ENCODE measurements at places on chromosomes 13 and 19.

DNA sequence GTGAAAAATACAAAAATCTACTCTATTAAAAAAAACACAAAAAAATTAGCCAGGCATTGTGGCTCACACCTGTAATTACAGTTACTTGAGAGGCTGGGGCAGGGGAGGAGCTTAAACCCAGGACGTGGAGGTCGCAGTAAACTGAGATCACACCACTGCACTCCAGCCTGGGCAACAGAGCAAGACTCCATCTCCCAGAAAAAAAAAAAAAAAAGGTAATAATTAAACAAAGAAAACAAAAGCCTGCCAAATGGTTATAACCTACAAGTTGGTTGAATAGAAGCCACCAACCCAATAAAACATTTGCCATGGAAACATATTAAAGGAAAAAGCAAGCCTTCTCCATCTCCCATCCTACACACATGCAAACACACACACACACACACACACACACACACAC is 255.2 kb downstream of the ITGBL1 start:
- no peaks in the 10 kb centered on the region for H3K4me1 ChIP-seq
- H3K36me3 ChIP-seq = no peaks in the 10 kb centered on the region
- no peak overlapping the region for H3K4me3 ChIP-seq
- no peak for DNase-seq
- peaks cover 4% of the 10 kb centered on the region for H3K27me3 ChIP-seq

- H3K4me1 ChIP-seq = no peaks in the 10 kb centered on the region
- no peaks in the 10 kb centered on the region for H3K36me3 ChIP-seq
- H3K4me3 ChIP-seq = no peak overlapping the region
- DNase-seq = no peak
- H3K27ac ChIP-seq = no peak overlapping the region
Measured at GRCh38 chr13:32009362-32009761, 22.2 kb upstream of the FRY start.

DNA sequence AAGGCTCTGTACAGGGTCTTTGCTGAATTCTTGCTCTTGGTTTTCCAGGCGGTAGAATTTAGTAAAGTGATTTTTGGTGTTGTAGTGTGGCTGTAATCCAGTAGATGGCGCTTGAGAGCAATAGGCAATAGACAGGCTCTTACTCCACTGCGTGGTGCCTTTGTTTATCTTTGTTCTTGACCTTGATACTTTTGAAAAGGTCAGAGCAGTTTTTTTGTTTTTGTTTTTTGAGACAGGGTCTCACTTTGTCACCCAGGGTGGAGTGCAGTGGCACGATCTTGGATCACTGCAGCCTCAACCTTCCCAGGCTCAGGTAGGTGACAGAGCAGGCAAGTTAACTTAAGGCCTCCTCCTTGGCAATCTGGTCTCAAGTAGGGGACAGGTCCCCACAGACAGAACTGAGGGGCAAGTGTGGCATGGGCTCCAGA is 12.2 kb upstream of the LILRA5 start:
- H3K27me3 ChIP-seq = peaks cover 19% of the 10 kb centered on the region
- H3K4me1 ChIP-seq = no peaks in the 10 kb centered on the region
- no peak for DNase-seq
- no peak overlapping the region for H3K4me3 ChIP-seq
- no peak overlapping the region for H3K27ac ChIP-seq

DNA sequence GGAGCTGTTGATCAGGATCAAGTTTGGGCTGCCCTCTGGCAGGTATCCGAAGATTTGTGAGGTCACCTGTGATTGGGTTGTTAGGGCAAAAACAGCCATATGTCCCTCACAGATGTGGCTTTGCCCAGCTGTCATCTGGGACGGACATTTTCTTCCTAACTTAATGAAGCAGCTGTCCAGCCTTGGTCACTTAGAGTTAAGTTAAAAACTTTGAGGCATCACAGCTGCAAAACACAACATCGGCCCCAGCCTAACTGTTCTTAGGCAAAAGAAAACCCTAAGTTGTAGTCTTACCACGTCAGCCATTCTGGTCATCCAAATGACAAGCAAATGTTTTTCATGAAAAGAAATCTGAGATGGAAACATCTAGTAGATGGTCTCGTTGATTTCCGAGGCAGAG is 318.4 kb downstream of the DCLK1 start:
- H3K36me3 ChIP-seq = peaks cover 4% of the 10 kb centered on the region
- DNase-seq = no peak
- H3K4me1 ChIP-seq = peaks cover 43% of the 10 kb centered on the region
- no peak overlapping the region for H3K4me3 ChIP-seq
- H3K27ac ChIP-seq = no peak overlapping the region

- H3K27ac ChIP-seq = no peak overlapping the region
- peaks cover 12% of the 10 kb centered on the region for H3K27me3 ChIP-seq
- H3K36me3 ChIP-seq = no peaks in the 10 kb centered on the region
Measured at GRCh38 chr19:6473647-6474046, 7.9 kb downstream of the DENND1C start.

DNA sequence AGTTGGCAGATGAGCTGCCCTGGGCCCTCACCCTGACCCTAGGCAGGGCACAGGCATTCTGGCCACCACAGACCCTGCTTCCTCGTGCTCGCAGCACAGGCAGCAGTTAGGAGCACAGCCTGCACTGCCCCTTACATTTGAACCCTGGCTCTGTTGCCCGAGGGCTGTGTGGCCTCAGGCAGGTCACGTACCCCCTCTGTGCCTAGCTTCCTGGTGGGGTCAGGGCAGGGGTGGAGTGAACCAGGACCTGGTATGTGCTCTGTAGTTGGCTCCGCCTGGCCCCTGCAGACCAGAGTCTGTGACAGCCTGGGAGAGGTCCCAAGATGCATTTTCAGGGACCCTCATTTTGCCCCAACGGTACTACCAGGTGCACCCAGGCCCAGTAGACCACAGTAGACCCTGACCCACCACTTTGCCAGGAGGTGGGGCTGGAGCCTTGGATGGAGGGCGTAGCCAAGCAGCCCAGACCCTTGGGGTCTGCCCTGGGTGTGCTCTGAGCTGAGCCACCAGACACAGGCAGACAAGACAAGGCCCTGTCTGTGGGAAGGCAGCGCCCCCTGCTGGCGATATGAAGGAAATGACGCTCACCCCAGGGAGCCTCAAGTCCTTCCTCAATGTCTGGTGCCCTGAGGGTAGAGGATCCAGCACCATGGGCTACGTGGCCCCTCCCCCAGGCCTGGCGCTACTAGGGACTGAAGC is 9.1 kb downstream of the LYL1 start:
- no peak for DNase-seq
- no peaks in the 10 kb centered on the region for H3K36me3 ChIP-seq
- no peak overlapping the region for H3K4me3 ChIP-seq
- H3K27ac ChIP-seq = no peak overlapping the region
- peaks cover 8% of the 10 kb centered on the region for H3K4me1 ChIP-seq

DNA sequence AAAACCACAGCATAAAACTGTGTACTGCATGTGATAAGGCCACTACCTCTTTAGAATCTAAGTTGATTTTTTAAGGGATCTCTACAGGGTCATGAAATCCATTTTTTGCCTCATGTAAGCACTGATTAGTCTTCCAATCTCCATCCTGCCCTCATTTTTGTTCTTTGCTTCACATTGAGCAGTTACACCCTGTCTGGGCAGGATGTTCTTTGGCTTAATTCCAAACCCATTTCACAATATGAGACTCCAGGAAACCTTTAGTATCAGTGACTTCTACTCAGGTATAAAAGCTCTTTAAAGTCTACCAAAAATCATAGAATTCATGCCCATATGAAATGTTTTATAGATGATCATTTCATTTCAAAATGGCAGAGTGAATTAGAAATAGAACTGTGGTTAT is 592.6 kb downstream of the TBC1D4 start:
- peaks cover 8% of the 10 kb centered on the region for H3K4me1 ChIP-seq
- H3K36me3 ChIP-seq = no peaks in the 10 kb centered on the region
- no peak overlapping the region for H3K27ac ChIP-seq
- H3K27me3 ChIP-seq = no peaks in the 10 kb centered on the region

Data from type B pancreatic cell (in vitro differentiated cells).